ENCODE measurements at places on chromosomes 13 and 19. TPM values are rescaled to one million over a fixed set of nuclear protein-coding genes. Genes with fewer than 3 reads are reported as not detected.

DNA sequence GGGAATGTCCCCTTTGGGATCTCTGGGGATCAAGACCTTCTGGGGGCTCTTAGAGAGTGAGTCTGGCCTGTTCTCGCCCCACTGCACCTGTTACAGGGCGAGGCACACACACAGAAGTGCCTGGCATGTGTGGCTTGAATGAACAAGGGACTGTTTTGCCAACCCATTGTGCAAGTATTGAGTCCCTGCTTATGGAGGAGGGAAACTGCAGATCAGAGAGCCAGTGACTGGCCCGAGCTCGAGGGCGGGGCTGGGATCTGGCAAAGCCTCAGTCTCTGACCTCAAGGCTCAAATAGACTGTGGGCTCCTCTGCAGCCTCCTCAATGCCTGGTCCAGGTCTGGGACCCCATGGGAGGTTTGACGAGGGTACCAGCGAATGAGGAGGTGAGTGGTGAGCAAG is 5.5 kb downstream of the RAVER1 start:
- DNase-seq = no peak

DNA sequence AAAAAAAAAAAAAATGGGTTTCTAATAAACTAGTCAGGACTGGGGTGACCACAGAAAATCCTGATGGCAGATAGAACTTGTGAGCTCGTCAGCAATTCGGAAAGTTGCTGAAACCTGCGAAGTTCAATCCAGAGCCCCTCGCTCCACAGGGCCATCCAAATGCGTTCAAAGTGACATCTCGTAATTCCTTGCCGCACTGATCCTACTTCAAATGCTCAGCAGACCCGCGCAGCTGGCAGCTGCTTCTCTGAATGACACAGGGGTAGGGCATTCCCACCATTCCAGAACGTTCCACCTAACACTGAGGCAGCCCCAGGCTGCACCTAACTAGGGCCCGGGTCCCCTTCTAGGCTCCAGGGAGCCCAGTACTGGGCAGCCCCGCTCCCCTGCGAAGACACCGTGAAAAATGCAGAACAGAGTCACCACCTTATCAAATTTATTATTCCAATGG is 4.8 kb upstream of the DAPK3 start:
- DNase-seq = no peak

DNA sequence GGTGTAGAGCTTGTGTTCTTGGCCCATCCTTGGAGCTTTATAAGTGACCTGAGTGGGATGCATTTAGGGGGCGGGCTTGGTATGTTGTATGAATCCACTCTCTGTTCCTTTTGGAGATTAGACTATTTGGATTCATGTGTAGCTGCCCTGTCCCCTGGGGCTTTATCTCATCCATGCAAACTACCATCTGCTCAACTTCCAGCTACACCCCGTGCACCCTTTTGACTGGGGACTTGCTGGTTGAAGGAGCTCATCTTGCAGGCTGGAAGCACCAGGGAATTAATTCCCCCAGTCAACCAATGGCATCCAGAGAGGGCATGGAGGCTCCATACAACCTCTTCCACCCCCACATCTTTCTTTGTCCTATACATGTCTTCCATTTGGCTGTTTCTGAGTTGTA is 6.1 kb downstream of the CLEC4M start:
- no peak for DNase-seq

TNFRSF19 gene
- total RNA-seq = 2.0 TPM

GRCh38 chr13:57452228-57452627 is 179.3 kb upstream of the PCDH17 start:
- no peak for DNase-seq

- peak; percentile 98 for DNase-seq
Observed at GRCh38 chr13:50124536-50125303, 109.5 kb downstream of the KCNRG start.

- DNase-seq = no peak
Observed at GRCh38 chr13:75985132-75985531, 349.0 kb downstream of the LMO7 start.

GRCh38 chr13:33711436-33711835 is 106.5 kb upstream of the RFC3 start:
- no peak for DNase-seq

DNA sequence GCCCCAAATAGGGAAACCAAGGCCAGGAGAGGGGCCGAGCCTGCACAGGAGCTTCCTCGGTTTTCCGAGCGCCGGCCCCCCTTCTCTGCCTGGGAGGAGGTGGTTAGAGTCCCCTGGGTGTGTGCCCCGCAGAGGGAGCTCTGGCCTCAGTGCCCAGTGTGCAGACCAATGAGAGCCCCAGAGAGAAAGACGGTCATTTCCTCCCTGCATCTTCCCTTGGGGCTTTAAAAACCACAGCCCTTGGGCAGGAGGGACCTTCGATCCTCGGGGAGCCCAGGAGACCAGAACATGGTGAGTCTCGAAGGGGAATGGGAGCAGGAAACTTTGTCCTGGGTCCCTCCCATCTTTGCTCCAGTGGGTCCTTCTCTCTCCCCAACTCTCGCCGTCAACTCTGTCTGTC is at the start of gene C5AR1:
Gene C5AR1 (plus strand): TSS at position 254 of the 400 bp plus-strand sequence. CDS start 35 bp downstream, at position 289.
- DNase-seq = no peak
